CD4-positive, alpha-beta T cell treated with Interleukin-17A for 4 hours (primary cell): ENCODE measurements at places on chromosomes 6 and 20.

DNA sequence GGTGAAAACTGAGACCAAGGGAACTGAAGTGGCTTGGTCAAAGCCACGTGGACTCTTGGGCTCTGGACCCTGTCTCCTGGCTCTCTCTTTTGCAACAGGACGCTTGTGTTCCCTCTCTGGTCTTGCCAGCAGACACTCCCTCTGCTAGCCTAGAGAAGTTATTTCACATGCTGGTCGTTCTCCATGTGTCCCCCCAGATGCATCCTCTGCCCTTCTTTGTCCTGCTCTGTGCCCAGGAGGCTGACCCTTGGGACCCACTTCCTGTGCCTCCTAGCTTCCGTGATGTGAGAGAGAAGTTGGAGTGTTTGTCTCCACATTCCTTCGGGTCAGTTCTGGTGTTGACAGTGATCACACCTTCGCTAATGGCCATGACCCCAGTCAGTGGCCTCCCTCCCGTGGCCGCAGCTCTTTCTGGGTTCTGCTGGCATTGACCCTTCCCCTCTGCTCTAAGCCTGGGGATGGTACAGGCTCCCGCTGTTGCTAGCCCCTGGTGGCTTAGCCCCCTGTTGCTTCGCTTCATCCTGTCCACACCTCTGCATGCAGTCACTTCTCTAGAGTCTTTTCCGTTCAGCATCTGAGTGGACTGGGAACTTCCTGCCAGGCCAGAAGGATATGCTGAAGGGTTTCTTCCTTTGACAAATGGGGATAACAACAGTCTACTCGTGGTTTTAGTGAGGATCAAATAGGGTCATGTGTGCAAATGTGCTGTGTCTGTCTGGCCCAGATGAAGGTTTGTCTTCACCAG, 70.1 kb upstream of the BMP2 start:
- no peak for DNase-seq

DNA sequence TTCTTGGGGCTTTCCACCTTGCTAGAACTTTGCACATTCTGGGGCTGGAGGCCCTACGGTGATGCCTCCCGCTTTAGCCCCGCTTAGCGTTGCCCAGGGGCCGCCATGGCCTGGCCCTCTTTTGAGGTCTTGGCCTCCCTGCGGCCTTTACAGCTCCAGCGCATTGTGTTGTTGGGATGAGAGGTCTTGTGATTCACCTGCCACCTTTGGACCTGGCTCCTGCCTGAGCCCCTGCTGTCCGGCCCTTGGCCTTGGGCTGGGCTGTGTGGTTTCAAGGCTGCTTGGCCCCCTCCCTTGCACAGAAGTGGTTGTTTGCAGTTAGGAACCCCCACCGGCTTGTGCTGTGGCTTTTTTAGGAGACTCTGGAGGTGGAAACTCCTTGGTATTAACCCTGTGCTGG, 61.0 kb upstream of the CDH4 start:
- DNase-seq, result no peak

DNA sequence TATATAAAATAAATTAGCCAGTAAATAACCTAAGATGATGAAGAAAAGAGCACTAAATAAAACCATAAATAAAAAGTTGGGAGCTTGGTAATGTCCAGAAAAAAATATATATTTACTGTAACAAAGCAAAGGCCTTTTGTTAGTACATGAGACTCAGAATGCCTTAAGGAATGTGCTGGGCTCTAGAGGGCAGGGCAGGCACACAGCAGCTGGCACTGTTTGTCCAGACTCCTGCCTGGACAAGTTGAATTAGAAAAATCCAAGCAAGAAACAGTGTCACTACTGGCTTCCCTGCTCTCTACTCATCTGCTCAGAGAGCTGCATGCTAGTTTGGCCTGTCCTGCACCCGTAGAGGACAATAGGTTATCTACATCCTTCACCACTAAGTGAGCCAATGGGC, 8.8 kb downstream of the DEFB129 start:
- no peak for DNase-seq

GRCh38 chr20:44457016-44457415, 18.7 kb upstream of the TTPAL start:
- no peak for DNase-seq

DNA sequence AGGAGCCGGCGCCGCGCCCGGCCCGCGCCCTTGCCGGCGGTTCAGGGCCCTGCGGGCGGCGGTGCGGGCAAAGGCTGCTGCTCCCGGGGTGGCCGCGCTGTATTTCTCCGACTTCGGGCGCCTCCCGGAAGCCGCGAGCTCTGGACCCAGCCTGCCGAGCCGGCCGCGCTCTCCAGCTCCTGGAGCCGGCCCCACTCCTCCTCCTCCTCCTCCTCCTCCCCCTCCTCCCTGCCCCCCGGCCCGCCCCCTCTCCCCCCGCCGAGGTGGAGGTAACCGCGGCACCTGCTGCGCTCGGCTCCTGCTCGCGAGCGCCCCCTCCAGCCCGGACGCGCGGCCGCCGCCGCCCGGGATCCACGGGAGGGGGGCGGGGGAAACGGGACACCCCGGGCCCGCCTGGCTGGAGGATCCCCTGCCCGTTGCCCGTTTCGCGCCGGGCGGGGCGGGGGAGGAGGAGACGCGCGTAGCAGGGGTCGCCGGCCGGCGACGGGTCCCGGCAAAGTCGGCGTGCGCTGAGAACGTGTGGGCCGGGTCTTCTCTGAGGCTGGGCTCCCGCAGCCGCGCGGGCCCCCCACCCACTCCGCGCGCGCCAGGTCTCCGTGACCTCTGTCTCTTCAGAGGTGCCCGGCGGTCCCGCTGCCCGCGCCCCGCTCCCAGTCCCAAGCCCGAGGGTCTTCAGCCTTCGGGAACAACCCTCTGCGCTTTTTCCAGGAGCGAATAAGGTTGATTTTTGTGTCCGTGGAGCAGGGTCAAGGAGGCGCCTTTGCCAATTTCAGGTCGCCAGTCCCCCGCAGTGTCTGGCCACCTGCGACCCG, at the start of gene SLC22A23:
Gene SLC22A23, minus strand, starts transcription at position 153 of the 812 bp plus-strand sequence. CDS start 491 bp downstream, outside the sequence.
- DNase-seq, result peak; percentile 89

- no peak for DNase-seq
These were observed 79.1 kb upstream of the MAN1A1 start for GRCh38 chr6:119428633-119429032.

DNA sequence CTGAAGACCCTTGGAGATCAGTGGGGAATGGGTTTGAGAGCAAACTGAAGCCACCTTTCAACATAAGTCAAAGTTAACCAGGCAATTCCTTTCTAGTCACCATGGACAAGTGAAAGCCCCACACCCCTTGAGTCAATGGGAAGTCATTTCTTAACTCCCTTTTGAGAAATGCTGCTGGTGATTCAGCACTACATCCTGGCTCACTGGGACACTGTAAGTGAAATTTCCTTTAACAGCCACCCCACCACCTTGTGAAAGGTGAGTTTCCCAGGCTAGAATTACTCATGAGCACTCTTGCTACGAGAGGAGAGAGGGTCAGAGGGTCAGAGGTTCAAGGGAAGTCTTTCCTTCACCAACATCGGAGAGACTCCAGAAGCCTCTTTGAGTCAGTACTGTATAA, 93.3 kb upstream of the MARCKS start:
- no peak for DNase-seq

DNA sequence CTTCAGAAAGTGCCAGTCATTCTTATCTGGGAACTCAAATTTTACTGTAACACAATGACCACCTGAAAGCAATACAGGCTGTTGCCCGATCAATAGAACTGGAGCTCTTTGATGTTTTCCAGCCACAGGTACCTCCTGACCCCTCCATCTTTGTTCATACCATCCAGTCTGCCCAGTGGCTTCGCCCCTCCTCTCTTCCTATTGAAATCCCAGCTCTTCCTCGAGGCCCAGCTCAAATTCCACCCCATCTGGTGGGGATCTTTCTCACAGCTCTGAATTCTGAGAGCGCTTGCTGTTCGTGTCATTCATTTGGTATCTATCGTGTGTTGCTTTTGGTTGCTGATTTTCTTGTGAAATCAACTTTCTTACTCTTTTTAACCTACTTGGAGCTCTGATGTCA, 87.9 kb upstream of the CNKSR3 start:
- DNase-seq, result no peak

DNA sequence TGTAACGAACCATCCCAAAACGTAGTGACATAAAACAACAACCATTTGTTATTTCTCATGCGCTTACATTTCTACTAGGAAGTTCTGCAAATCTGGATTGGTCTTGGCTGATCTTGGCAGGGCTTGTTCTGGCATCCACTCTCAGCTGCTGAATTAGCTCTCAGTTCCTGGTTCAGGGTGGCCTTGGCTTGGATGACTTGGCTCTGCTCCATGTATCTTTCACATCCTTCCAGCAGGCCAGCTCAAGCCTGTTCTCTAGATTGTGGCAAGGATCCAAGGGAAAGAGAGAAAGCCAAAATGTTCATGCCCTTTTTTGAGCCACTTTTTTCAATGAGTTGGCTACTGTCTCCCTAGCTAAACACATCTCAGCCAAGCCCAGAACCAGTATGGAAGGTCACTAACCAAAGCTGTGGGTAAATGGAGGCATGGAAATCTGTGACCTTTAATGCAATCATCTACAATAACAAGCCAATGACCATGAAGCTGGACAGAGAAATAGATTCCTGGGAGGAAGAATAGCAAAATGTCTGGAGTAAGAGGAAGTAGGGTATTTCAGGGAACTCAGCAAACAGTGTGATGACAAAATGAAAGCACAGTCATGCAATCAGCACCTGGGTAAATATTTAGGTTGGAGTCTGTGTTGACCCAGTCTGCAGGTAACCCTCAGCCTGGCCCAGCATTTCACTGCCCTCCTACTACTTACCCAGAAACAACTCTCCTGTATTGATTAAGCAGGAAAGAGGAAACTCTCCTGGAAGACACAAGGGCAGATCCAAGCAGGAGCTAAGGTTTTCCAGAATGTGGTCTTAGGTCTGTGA, 32.7 kb upstream of the SNAP25 start:
- DNase-seq, result no peak

DNA sequence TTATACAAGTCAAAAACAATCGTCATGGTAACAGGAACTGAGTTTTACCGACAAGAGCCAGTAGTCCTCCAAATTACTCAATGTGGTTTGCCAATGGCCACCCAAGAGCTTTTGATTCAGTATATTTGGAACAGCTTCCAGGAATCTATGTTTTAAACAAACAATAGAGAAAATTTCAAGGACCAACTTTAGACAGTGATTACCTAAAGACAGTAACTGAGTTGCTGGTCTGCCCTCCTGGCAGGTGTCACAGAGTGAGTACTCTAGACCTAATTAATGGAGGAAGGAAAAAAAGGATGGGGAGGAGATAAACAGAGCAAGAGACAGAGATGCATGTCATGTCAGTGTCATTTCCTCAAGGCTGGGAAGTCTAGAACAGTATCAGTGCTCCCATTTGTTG, 361.3 kb upstream of the BTBD3 start:
- no peak for DNase-seq

GRCh38 chr20:40932436-40932835, 96.2 kb upstream of the TOP1 start:
- no peak for DNase-seq

- DNase-seq, result no peak
These were observed 161.0 kb downstream of the BACH2 start for GRCh38 chr6:90135667-90136066.
